ENCODE measurements at places on chromosomes 16 and 17.

DNA sequence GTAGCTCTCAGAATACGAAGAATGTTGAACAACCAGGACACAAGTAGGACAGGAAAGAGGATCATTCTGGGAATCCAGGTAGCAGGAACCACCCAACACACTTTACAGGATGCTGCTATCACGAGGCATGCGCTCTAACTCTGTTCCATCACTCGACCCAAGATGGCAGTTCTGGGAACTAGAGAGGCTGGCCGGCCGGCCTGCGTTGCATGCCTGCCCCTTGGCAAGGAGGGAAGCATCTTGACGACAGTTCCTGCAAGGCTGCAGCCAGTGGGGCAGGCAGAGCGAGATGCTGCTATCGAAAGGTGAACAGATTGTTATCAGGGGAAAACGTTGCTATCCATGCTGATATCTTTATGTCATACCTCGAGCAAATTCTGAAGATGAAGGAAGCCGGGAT lies 19.2 kb upstream of the SLC46A1 start:
- no peak for DNase-seq

DNA sequence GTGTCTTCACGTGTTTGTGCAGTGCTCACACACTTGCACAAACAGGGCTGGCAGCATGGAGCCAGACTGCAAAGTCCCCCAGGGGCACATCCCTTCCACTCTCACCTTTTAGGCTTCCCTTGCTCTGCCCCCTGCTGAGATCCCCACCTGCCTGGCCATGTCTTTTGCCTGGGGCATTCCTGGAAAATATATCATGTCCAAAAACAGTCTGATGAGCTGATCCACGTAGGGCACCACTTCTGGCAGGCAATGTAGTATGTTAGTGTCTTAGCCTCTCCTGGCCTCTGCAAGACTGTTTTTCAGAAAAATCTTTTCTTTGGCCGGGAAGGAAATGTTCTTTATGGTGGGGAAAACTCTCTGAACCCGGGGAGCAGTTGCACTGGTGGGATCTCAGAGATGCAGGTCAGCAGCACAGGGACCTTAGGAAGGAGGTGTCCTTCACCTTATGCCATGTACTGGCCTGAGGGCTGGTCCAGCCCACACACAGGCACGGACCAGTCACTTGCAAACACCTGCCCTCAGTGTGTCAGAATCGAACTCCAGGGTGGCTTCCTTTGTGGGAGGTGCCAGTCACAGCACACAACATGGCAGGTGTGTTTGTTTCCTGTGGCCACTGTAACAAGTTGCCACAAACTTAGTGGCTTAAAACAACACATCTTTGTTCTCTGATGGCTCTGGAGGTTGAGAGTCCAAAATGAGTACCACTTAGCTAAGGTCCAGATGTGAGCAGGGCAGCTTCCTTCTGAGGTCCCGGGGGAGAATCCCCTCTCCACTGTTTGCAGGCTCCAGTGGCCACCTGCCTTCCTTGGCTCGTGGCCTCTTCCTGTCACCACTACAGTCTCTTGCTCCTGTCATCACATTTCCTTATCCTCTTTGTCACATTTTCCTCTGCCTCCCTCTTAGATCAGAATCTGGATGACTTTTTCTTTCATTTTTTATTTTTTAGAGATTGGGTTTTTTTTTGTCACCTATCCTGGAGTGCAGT lies 46.6 kb downstream of the MPRIP start:
- DNase-seq: no peak

DNA sequence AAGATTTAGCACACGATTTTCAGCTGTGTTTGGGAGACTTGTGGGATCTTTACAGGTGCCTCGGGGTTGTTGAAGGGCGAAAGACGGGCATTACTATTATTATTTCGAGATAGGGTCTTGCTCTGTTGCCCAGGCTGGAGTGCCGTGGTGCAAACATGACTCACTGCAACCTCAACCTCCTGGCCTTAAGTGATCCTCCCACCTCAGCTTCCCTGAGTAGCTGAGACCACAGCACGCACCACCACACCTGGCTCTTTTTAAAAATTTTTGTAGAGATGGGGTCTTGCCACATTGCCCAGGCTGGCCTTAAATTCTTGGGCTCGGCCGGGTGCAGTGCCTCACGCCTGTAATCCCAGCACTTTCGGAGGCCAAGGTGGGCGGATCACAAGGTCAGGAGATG lies 29.7 kb upstream of the PHB1 start:
- no peak for DNase-seq

DNA sequence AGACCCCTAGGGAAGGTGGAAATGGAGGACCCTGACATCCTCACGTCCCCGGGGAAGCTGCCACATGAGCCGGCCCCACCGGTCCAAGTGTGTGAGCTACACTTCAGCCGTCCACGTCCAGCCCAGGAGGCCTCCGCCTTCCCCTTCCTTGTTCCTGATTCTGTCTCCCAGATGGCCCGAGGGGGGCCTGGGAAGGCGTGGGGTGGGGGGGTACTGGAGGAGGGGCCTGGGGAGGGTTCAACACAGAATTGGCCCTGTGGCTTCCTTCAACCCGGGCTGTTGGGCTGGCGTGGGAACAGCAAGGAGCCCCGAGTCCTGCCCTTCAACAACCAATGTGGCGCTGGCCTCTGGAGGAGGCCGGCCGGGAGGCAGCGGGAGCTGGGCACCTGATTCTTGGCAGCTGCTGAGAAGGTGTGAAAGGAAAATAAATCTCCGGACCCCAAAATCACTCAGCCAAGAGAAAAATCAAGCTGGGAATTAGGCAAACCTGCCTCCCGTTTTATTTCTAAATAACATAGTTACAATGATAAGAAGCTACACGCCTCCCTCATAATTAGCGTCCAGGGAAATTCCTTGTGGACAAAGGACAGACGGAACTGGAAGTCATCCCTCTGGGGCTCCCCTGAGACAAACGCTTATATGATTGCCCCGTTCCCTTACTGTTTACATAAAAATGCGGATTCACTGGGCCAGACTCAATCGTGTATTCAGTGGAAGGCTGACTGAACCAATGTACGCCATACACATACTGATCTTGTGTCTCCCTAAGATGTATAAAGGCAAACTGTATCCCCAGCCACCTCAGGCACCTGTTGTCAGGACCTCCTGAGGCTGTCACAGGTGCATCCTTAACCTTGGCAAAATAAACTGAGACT lies 1.8 kb upstream of the APRT start:
- no peak for DNase-seq

DNA sequence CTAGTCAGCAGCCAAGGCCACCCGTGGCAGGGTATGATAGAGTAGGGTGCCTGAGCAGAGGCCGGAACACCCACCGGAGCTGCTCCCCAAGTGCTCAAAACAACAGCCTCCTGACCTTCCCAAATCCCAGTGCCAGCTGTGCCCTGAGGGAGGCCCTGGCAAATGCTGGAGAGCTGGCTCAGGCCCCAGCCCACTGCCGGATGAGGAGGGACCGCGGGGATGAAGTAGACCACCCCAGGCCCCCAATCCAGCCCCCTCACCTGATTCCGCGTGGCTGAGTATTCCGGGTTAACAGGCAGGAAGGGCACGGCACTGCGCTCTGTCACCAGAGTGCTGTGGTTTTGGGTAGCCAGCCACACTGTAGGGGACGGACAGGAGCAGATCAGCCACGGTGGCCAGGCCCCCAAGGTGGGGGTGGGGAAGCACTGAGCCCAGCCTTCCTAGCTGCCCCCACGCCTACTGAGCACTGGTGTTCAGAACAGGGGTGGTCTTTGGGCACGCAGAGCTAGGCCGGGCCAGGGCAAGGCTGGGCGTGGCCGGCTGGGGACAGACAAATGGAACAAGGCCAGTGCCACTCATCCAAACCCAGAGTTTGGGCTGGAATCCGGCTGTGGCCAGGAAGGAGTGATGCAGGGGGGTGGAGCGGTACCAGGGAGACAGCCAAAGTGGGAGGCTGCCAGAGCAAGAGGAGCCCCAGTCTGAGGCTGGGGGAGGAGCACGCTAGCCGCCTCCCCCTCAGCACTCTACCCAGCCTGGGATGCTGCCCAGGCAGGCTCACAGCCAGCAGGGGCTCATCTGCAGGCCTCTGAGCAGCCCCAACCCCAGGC lies 9.1 kb downstream of the TP53I13 start:
- DNase-seq: no peak

- peak; percentile 92 for DNase-seq
Measured at GRCh38 chr16:48126801-48127644, 28.8 kb downstream of the ABCC12 start.

GRCh38 chr16:55510185-55510805 lies 1.4 kb downstream of the LPCAT2 start:
- no peak for DNase-seq

DNA sequence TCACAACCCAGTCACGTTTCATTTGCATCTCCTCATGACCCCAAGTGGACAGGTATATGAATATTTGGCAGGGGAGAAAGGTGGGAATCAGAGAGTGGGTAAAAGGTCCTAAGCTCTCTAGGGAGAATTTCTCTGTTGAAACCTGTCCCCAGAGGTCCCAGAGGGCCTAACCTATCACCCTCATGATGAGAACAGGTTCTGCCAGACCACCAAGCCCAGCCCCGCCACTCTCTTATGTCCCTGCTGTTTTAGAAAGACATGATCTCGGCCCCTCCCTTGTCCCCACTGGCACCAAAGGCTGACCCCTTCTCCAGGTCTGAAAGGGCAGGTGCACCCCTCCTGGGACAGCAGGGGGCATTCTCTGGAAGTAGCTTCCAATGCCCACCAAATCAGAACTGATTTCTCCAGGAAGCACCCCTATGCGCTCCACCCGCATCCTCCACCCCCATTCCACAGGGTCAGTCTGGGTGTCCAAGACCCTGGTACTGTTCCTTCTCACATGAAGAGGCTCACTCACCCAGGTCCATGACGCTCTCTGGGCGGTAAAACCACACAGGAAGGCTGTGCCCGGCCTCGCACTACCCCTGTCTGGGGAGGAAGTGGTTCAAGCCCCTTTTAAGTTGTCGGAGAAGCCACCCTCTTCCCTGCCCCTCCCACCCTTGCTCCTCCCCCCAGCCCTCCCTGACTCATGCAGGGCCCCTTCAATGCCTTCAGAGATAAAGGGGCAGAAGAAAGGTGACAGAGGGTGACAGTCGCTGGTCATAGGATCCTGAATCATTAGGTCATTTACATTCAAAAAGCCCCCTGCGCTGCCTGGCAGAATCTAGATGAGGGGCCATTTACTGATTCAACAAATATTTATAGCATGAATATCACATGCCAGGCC lies at the start of gene CCR7:
TSS of gene CCR7 (minus strand) at position 590 of the 886 bp plus-strand sequence. CDS start at position 527, 63 bp downstream.
- DNase-seq: no peak

DNA sequence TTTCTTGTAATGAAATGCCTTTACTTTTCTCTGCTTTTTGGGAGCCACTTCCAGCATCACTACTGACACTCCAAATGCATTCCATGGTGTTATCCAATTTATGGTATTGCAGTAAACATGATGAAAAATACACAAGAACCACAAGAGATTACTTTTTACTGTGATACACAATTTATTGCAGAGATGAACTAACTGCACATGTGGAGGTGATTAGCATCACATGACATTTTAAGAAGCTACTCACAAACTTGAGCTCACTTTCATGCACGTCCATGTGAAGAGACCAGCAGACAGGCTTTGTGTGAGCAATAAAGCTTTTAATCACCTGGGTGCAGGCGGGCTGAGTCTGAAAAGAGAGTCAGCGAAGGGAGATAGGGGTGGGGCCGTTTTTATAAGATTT lies 780.5 kb upstream of the GOT2 start:
- no peak for DNase-seq

DNA sequence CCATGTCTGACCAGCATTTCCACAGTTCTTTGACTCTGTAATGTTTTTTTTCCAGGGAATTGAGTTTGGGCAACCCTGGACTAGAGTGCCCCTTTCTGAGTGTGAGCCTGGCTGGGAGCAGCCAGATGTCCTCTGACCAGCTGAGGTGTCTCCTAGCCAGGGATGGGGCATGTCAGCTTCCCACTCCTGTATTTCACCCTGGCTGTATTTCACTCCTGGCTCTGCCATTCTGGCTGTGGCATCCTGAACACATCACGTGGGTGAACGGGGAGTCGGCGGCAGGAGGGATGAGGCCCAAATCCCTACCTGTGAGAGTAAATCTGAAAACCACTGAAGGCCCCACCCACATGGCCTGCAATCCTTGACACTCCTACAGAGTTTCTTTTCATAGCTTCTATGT lies 31.3 kb downstream of the KDM8 start:
- DNase-seq: no peak

- peak; percentile 79 for DNase-seq
Measured at GRCh38 chr17:9050801-9051401, 29.6 kb downstream of the NTN1 start.

- DNase-seq: no peak
Measured at GRCh38 chr16:86231996-86232350, 278.4 kb upstream of the FOXF1 start.

- no peak for DNase-seq
Measured at GRCh38 chr16:31193874-31194273, 8.7 kb downstream of the PYCARD start.

DNA sequence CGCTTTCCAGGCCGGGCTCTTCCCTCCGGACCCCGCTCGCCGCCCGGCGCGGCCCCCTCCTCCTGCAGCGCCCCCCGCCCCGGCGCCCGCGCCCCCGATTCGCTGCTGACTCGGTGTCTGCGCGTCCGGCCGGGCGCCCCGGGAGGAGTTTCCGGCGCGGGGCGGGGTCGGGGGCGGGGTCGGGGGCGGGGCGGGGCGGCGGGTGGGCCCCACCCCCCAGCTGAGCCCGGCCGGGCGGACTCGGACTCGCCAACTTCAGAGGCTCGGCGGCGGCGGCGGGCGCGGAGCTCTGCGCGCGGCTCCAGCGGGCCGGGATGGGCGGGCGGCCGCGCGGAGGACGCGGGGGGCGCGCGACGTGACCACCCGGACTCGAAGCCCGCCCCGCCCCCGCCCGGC lies at the start of gene METRNL:
TSS of gene METRNL (plus strand) at position 258 of the 396 bp plus-strand sequence. CDS start 207 bp downstream, outside the sequence.
- no peak for DNase-seq

DNA sequence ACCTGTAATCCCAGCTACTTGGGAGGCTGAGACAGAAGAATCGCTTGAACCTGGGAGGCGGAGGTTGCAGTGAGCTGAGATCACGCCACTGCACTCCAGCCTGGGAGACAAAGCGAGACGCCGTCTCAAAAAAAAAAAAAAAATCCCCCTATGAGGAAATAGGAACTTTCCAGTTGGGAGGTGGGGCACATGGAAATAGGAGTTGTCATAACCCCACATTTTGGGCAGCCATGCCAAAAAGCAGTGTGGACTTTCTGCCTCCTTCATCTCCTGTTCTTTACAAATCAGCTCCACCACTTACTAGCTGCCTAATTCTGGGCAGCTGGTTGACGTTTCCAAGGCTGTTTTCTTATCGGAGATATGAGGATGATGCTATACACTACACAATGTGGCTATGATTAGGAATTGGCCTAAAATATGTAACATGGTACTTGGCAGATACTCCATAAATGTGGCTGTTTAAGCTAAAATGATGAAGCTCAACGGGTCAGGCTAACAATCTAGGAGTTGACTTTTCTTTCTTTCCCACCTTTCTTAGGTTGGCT lies 21.5 kb upstream of the CCL5 start:
- no peak for DNase-seq

DNA sequence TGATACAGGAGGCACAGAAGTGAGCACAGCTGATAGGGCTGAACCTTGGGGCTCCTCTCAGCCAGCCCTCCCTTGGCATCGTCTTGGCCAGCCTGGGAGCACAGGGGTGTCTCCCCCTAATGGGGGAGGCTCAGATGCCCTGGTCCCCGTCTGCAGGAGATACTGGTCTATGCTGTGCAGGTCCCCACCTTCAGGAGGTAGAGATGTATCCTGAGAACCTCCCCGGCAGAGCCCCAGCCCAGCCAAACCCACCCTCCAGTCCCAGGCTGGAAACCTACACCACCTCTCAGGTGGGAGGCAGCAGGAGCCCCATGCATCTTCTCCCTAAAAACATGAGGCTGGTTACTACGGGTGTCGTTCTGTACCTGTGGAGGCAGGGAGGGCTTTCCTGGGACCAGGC lies 38.7 kb downstream of the ABCC6 start:
- no peak for DNase-seq

GRCh38 chr16:27598220-27598619 lies 48.3 kb downstream of the KATNIP start:
- no peak for DNase-seq

GRCh38 chr16:11182411-11182810 lies 73.6 kb downstream of the SOCS1 start:
- no peak for DNase-seq
